ENCODE measurements at places on chromosomes 6 and 20.

DNA sequence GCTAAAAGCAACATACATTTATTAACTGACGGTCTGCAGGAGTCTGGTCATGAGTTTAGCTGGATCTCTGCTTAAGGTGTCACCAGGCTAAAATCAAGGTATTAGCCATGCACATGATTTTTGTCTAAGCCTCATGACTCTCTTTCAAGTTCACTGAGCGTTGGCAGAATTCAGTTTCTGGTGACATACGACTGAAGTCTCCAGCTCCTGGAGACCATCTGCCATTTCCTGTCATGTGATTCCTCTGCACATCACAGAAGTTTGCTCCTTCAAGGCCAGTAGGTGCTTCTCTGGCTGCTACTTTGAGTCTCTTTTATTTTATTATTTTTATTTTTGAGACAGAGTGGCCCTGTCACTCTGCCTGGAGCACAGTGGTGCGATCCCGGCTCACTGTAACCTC is 148.4 kb upstream of the EYA4 start:
- DNase-seq = no peak
- H3K27ac ChIP-seq = no peak overlapping the region
- H3K4me3 ChIP-seq = no peak overlapping the region
- no peaks in the 10 kb centered on the region for H3K36me3 ChIP-seq

- no peak for DNase-seq
- H3K4me3 ChIP-seq = no peak overlapping the region
- H3K27ac ChIP-seq = no peak overlapping the region
- no peaks in the 10 kb centered on the region for H3K4me1 ChIP-seq
- no peaks in the 10 kb centered on the region for H3K27me3 ChIP-seq
These were observed 166.7 kb downstream of the PRKN start for GRCh38 chr6:162560891-162561290.

- no peak for DNase-seq
- H3K27ac ChIP-seq = no peak overlapping the region
- H3K27me3 ChIP-seq = peaks cover 2% of the 10 kb centered on the region
- no peak overlapping the region for H3K4me3 ChIP-seq
These were observed 36.9 kb downstream of the HLA-DMB start for GRCh38 chr6:32903952-32904351.

GRCh38 chr20:9311132-9311531 is 203.3 kb upstream of the LAMP5 start:
- H3K4me1 ChIP-seq = no peaks in the 10 kb centered on the region
- no peaks in the 10 kb centered on the region for H3K27me3 ChIP-seq
- H3K27ac ChIP-seq = no peak overlapping the region
- H3K36me3 ChIP-seq = no peaks in the 10 kb centered on the region
- no peak overlapping the region for H3K4me3 ChIP-seq
- DNase-seq = no peak

DNA sequence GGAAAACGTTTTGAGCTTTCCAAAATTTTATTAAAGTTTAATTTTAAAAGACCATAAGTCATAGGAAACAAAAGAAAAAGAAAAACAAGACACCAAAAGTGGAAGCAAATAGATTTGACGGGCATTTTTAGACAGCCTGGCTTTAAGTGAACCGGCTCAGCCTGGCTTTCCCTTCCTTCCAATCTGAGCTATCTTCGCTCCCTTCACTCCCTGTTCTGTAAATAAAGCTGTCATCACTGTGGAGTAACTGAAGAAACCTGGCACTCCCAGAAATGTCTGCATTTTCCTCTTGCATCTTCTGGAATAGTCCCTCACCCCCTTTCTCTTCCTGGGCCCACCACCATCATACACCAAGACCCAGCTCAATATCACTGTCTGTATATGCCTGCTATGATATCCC is 131.9 kb downstream of the IMPG1 start:
- no peak for DNase-seq
- no peaks in the 10 kb centered on the region for H3K36me3 ChIP-seq
- H3K4me1 ChIP-seq = no peaks in the 10 kb centered on the region
- H3K4me3 ChIP-seq = no peak overlapping the region
- peaks cover 12% of the 10 kb centered on the region for H3K27me3 ChIP-seq

- no peaks in the 10 kb centered on the region for H3K27me3 ChIP-seq
- H3K4me1 ChIP-seq = no peaks in the 10 kb centered on the region
- no peak overlapping the region for H3K27ac ChIP-seq
- H3K36me3 ChIP-seq = no peaks in the 10 kb centered on the region
- H3K4me3 ChIP-seq = no peak overlapping the region
These were observed 29.4 kb downstream of the PSMG4 start for GRCh38 chr6:3287976-3288707.

DNA sequence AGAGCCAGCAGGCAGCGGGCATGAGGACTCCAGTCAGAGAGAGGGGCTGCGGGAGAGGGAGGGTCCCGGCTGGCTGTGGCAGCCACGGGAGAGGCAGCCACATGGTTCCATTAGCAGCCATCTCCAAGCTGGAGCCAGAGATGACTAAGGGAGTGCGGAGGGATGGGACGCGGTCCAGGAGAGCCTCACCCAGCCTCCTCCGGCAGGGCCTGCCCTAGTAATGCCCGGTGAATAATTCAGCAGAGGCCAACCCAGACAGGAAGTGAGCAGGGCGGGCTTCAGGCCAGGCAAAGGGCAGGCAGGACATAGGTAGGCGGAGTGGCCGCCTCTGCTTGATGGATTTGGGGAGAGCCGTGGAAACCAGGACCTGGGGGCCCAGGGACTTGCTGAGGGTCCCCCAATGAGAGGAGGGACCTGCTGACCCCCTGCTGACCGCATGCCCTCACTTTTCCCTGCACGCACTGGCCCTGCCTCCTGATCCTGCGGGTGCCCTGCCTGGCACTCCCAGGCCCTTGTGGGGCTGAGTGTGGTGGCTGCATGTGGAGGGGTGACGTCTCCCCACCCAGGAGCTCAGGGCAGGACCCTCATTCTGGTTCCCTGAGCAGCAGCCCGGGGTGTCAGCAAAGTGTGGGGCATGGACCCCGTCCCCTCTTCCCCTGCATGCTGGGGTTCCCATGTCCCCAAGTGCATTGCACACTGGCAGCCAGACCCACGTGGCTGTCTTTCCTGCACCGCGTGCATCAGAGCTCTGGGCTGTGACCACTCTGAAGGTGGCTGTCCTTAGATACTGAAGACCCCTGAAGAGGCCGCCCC is 51.8 kb upstream of the SLCO4A1 start:
- H3K4me3 ChIP-seq = no peak overlapping the region
- no peak overlapping the region for H3K27ac ChIP-seq

GRCh38 chr6:117495869-117496268 is 13.4 kb downstream of the DCBLD1 start:
- no peaks in the 10 kb centered on the region for H3K36me3 ChIP-seq
- peaks cover 10% of the 10 kb centered on the region for H3K4me1 ChIP-seq
- no peak overlapping the region for H3K27ac ChIP-seq
- DNase-seq = no peak

- H3K27me3 ChIP-seq = no peaks in the 10 kb centered on the region
- no peak overlapping the region for H3K4me3 ChIP-seq
- no peak overlapping the region for H3K27ac ChIP-seq
- DNase-seq = no peak
- H3K4me1 ChIP-seq = no peaks in the 10 kb centered on the region
These were observed 842.0 kb upstream of the FLRT3 start for GRCh38 chr20:15179381-15179780.

GRCh38 chr6:31472259-31472658 is 25.7 kb upstream of the MICB start:
- H3K27ac ChIP-seq = no peak overlapping the region
- no peaks in the 10 kb centered on the region for H3K27me3 ChIP-seq
- H3K4me3 ChIP-seq = no peak overlapping the region

DNA sequence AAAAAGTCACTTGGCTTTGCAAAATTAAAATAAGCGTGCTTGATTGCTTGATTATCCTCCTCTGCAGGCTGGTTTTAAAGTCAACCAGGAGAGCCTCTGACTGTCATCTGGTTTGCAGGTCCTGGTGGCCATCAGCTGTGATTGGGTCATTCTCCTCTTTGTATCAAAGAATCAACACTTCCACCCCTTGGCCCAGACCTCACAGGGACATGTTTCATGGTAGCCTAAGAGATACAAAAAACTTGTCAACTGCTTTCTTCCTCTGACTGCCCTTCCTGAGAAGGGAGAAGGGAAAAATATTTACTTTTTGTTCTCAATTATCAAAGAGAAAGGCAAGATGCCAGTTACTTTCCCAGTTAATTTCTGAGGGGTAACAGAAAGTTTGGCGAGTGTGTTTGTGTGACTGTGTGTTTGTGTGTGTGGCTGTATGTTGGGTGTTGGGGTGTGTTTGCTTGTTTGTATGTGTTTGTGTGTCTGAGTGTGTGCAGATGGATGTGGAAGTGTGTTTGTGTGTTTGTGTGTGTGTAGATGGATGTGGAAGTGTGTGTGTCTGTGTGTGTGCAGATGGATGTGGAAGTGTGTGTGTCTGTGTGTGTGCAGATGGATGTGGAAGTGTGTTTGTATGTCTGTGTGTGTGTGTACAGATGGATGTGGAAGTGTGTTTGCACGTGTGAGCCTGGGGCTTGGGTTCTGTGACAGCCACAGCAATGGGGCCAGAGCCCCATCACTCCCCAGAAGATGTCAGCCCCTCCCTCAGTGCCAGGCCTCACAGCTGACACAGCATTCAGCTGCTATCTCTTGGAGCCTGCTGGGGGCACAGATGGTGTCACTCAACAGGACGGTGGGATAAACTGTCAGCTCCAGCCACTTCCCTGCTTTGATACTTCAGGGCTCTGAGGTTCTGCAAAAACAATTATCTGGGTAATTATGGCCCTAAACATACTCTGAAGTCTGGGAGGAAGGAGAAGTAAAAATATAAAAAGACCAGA is 98.6 kb upstream of the RNF24 start:
- no peak overlapping the region for H3K4me3 ChIP-seq
- H3K36me3 ChIP-seq = no peaks in the 10 kb centered on the region
- H3K27me3 ChIP-seq = peaks cover 5% of the 10 kb centered on the region
- H3K27ac ChIP-seq = no peak overlapping the region
- H3K4me1 ChIP-seq = peaks cover 20% of the 10 kb centered on the region
- DNase-seq = no peak

All from activated CD4-positive, alpha-beta T cell treated with anti-CD3 and anti-CD28 coated beads for 36 hours (primary cell).